ENCODE measurements at places on chromosomes 5 and 9.

GRCh38 chr5:170293273-170293672, 4.3 kb downstream of the LCP2 start:
- no peak for DNase-seq

- peak; percentile 14 for DNase-seq
Measured at GRCh38 chr5:124996764-124997077, 250.3 kb upstream of the ZNF608 start.

DNA sequence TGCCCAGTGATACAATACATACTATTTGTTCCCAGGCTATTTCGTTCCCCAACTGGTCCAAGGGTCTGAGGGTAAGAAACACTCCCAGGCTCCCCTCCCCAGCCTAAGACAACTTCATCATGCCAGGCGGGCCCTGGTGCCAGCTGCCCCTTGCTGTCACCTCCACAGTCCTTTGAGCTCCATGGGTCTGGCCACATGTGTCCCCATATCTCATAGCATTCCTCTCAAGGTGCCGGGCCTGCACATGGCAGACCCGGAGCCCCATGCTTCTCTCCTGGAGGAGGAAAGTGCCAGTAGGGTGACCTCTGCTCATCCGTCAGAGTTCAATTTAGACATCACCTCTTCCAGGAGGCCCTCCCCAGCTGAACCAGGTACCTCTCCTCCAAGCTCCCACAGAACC, 120.5 kb downstream of the C5orf15 start:
- DNase-seq = no peak

GRCh38 chr9:75788006-75788634, 102.4 kb upstream of the PCSK5 start:
- DNase-seq = no peak

- DNase-seq = no peak
Measured at GRCh38 chr5:24630918-24631317, 13.9 kb downstream of the CDH10 start.

GRCh38 chr9:26210338-26210851, 532.2 kb upstream of the TUSC1 start:
- no peak for DNase-seq

DNA sequence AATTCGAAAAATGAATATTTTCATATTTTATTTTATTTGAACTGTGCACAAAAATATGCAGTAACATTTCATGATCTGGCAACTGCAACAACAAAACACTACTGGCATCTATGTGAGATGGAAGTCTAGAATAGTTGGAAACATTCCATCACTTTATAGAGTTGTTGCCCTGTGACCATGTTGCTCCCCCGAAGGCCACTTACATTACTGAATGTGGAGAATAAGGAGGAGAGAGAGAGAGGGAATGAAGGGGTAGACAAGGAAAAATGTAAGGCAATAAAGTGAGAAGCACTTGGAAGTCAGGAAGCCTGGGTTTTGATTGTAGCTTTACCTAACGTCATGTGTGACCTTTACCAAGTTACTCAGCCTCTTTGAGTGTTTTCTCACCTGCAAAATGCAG, 437.2 kb upstream of the EDIL3 start:
- DNase-seq = no peak

GRCh38 chr5:59123595-59124561, 541.0 kb downstream of the RAB3C start:
- DNase-seq = no peak

DNA sequence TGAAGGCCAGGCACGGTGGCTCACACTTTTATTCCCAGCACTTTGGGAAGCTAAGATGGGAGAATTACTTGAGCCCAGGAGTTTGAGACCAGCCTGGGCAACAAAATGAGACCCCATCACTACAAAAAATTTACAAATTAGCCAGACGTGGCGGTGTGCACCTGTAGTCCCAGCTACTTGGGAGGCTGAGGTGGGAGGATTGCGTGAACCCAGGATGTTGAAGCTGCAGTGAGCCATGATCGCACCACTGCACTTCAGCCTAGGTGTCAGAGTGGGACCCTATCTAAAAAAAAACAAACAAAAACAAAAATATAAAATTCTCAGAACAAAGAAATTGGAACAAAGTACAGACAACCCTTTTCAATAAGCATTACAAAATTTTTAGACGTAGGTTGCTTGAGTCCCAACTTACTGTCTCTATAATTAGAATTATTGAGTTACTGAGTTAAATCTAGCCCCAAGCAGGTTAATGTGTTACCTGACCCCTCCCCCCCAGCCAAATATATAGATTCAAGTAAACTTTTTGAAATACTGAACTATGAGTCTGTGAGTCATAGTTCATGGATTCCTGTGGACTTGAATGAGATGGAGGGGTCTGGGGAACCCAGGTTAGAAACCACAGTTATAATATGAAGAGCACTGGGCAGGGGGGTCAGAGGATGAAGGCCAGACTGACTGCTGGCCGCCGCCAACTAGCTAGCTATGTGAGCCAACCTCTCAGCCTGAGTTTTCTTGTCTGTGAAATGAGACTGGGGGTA, 173.1 kb downstream of the AOPEP start:
- no peak for DNase-seq

- no peak for DNase-seq
Measured at GRCh38 chr9:85859765-85860164, 81.2 kb upstream of the NAA35 start.

- DNase-seq = no peak
Measured at GRCh38 chr5:127987354-127988145, 96.0 kb upstream of the SLC12A2 start.

GRCh38 chr9:127170103-127170502, 47.7 kb upstream of the ANGPTL2 start:
- no peak for DNase-seq
